NCI-H1105 (cell line): ENCODE measurements at places on chromosomes 7 and 10.

- DNase-seq = no peak
These were observed 150.4 kb downstream of the SFMBT2 start for GRCh38 chr10:7260412-7260900.

GRCh38 chr10:99709480-99710229, 22.3 kb downstream of the COX15 start:
- no peak for DNase-seq

DNA sequence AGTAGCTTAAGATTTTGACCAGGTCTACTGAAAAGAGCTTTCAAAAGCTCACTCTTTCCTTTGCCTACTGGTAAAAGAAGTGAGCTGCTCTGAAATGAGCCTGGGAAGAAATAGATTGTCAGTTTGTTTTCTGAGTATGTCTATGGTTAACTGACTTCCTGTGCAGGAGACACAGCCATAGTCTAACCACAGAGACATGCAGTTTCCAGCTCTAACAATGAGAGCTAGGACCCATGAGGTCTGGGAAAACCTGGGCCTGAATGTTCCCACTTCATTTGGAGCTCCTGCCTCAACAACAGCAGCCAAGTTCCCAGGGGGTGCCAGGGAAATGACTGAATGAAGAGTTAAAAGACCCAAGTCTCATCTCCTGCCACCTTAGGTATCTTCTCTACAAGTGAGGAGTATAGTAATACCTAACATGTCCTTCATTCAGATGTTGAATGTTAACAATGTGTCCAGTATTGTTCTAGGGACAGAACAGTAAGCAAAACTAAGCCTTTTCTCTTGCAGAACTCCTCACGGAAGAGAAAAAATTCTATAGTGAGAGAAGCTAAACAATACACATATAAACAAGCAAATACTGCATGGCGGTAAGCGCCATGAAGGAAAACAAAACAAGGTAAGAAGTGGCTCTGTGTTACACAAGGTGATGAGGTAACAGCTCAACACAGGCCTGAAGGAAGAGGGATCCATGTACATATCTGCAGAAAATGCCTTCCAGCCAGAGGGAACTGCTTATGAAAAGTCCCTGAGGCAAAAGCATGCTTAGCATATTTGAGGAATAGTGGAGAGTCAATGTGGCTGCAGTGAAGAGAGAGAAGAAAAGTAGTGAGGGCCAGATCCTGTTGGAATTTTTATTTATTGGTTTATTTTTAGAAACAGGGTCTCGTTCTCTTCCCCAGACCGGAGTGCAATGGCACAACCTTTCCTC, 26.4 kb upstream of the ANKRD1 start:
- no peak for DNase-seq

DNA sequence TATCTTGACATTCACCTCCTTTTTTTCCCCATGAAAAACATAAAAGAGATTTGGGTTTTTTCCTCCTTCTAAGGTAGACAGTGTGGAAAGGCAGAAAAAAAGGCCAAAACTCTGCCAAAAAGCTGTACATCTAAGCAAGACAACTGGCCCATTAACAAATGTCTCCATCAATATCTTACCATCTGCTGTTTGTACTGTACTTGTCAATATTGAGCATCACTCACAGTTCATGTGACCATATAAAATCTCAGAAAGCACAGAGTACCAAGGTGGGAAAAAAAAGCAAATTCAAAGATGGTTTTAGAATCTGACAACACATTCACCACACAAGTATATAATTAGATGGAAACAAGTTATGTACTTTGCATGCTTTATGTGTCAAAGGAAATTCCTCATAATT, 52.6 kb downstream of the CACNA2D1 start:
- DNase-seq = no peak

DNA sequence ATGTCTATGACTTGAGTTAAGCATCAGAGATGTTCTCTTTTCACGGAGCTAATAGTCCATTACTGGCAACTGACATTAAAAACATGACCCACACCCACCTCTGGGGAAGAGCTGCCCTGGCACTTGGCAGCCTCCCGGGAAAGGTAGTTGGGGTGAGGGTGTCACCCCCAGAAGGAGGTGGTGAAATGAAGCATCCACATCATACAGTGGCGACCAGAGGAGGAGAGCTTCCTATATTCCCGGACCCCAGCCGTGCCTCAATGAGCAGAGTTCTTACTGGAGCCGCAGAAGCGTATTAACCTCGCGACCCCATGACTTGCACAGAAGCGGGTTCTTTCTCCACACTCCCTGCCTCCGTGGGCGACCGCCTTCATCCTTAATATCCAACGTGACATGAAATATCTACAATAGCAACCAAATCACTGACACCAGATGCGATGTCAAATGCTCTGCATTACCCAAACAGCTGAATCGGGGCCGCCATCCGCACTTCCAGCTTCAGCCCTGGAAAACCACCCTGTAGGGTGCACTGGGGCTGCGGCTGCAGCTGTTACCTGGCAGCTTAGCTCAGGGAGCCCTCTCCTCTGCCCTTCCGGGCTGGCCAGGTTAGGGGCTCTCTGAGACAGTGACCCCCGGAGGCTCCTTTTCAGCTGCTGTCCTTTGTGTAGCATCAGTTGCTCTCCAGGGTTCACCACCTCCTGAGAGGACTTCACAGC, 103.1 kb upstream of the PARD3 start:
- DNase-seq = no peak
